Left renal cortex interstitium (tissue), 4 donors: ENCODE measurements at places on chromosomes 1 and 21. TPM values are rescaled to one million over a fixed set of nuclear protein-coding genes. Genes with fewer than 3 reads are reported as not detected.

SPRR3 gene
- polyA plus RNA-seq = 0.51 TPM

DNA sequence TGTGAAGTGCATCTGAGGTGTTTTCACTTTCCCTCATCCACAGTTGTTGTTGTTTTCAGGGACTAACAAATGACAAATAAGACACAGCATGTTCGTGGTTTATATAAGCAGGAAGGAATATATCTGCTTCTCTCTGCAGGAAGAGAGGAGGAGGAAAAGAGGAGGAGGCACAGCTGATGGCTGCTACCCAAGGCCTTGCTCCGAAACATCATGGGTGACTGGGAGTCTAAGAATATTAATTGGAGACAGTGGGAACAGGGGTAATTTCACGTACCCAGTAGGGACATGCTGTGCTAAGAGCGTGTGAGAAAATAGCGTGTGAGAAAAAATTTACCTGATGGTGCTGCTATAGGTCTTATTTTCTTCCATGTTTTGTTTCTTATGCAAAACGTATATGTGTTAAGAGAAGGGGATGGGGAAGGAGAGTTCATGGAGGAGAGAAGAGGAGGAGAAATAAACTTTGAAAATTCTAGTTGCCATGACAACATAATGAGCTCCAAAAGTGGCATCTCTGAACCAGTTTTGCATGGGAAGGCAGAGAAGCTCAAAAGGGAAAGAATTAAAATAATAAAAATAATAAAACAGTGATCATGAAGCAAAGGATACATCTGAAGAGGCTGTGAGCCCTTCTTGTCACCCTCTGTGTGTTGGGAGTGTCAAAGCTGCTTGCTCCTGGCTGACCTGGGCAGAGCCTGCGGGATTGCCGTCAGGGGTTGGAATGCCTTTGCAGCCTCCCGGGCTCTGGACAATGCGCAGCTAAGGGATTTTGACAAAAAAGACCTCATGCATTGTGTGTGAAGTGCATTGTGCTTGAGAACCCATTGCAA lies 192.0 kb downstream of the CACNA1E start:
- no peak for DNase-seq

DNA sequence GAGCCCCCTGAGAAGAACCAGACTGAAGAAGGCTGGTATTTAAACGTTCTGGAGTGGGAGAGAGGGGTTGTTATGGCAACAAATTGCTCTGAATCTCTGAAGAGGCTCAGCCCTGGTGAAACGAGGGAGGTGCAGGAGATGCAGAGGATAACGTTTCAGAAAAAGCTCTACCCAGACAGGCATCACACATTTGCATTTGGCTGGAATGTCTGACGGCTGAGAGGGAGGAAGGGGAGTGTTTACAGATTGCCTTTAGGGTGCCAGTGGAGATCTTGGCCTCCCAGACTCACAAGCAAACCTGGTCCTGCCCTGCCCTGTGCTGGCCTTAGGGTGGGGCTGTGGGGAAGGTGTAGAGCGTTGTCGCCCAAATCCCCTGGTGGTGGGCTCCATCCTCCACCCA lies 169.0 kb upstream of the AJAP1 start:
- DNase-seq = no peak

DNA sequence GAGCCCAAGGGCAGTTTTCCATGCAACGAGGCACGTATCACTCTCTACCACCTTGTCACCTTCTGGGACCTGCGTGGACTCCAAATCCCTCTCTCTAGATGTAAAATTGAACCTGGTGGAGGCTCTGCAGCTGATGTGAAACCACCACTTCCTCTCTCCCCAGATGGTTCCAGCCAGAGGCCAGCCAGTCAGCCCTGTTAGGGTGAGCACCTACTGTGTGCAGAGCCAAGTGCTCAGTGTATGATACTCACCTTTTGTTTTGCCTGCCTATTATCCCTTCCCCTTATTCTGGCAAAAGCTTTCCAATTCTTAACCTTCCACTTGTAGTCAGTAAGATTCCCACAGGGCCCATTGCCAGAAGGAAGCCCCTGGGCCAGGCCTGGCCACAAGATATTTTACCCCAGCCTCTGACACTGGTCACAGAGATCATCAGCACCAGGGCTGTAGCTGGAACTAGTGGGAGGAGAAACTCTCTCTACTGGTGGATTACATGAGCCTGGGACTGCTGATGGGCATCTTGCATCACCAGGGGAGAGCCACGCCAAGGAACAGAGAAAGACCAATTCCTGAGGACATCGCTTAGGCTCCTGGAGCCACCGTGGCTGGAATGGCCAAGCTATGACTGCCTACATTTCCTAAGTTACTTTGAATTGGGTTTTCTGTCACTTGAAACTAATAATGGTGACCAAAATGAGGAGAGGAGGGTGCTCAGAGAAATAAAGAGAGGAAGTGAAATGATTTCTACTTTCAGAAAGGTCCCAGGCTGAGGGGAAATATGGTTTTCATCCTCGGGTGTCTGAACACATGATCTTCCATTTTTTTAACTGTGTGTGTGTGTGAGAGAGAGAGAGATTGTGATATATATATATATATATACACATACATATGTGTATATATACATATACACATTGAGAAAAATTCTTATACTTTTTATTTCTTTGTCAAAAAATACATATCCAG lies 26.6 kb upstream of the RD3 start:
- no peak for DNase-seq

DNA sequence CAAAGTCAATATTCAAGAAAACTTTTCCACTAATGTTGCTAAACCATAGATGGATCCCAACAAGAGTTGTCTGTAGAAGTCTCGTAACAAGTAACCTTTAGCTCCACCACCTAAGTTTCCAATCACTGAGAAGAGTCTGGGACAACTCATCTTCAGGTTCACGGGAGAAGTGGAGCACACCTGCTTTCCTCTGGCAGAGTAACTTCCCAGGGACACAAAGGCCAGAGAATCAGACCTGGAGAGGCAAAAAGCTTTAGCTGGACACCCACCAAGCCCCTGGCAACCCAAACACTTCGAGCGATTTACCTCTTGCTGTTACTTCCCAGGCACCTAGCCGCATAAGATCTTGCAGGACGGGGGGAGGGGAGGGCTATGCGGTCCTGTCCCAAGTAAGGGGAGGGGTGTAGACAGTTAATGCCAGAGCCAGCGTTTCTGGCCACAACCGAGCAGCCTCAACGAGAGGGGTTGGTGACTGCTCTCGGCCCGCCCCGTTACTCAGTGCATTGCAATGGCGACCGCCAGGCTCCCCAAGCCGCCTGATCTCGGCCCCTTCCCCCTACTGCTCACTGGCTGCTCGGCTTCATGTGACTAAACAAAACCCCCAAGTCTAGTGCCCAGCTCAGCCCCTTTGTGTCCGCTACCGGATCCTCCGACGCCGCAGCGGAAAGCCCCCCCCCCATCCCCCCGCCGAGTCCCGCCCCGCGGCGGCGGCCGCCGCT lies 709 bp downstream of the ZNF644 start:
- peak; percentile 68 for DNase-seq

PLA2G2F gene
- 0.65 TPM for polyA plus RNA-seq

SIK1 gene
- polyA plus RNA-seq = 2.5 TPM

GRCh38 chr1:80293818-80294217 lies 1287.3 kb upstream of the ADGRL4 start:
- no peak for DNase-seq

DNA sequence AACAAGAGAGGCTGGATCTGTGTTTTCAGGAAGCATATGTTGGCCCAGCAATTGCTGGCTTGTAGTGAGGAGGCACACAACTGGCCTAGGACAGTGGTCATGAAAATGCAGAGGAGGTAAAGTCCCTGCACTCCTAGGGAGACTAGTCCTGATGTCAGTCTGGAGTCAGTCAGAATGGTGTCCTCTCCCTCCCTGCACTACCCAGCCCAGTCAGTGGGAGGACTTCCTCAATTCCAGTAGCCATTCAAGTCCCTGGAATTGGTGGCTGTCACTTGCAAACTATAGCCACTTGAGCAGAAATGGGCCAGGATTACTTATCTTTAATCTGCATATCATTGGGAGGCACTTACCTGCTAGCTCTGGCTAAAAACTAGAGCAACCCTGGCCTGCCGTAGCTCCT lies 18.6 kb downstream of the NDUFS5 start:
- no peak for DNase-seq

TMEM82 gene
- 3.1 TPM for polyA plus RNA-seq

WDR64 gene
- polyA plus RNA-seq = 1.5 TPM

- no peak for DNase-seq
Observed at GRCh38 chr1:47687631-47688460, 250.0 kb downstream of the FOXD2 start.

RHEX gene
- 2.7 TPM for polyA plus RNA-seq

TSNAX gene
- polyA plus RNA-seq = 47.0 TPM

- DNase-seq = no peak
Observed at GRCh38 chr1:9229549-9229948, 5.0 kb upstream of the H6PD start.

TCHH gene
- 0.07 TPM for polyA plus RNA-seq

GRCh38 chr1:193120604-193121166 lies 1.1 kb upstream of the CDC73 start:
- no peak for DNase-seq

ARHGEF16 gene
- polyA plus RNA-seq = 23.9 TPM

DNA sequence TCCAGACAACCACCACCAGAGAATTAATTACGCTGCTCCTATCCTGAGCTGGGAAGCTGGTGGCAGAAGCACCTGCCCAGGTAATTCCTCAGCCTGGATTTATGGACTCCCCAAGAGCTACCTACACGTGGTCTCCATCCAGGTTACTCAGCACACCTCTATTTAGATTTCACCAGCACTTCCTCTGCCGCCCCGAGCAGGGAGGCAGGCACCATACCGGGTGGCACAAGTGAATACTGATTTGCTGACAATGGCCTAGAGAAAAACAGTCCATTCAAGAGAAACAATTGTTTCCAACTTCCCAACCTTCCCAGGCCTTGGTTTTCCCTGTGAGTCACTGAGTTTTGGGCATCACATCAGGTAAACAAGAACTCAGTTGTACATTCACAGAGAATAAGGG lies 134.3 kb downstream of the MATN1 start:
- DNase-seq = no peak

DNA sequence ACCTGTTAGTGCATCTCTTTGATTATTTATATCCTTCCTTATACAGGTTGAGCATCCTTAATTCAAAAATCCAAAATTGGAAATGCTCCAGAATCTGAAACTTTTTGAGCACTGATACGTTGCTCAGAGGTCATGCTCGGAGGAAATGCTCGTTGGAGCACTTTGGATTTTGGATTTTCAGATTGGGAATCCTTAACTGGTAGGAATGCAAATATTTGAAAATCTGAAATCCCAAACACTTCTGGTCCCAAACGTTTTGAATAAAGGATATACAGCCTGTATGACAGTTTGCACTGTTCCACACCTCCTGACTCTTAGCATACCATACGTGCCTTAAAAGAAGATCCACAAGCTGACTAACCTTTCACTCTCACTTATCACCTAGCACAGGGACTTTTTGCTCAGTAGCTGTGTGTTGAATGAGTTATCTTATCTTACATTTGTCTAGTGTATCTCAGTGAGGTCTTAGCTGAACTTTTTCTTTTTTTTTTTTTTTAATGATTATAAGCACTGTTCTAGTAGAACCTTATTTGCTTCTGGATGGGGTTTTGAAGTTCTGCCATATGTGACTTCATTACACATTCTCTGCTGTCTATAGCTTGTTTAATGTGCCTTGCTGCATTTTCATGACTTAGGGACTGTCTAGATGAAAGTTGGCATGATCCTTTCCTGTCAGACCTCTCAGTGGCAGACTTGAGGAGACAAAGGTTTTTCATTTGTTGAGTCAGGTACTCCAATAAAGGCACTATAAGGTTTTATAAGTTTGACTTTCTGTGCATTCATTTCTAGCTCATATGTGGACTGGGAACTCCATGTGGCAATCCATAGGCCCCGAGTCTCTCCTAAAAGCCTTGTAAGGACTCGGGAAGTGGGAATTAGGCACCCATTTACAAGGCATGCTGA lies 21.6 kb downstream of the PTGFRN start:
- DNase-seq = no peak

GRCh38 chr1:43396059-43396458 lies 6.4 kb downstream of the SZT2 start:
- no peak for DNase-seq

DIO1 gene
- polyA plus RNA-seq = 3.8 TPM

TNFRSF8 gene
- polyA plus RNA-seq = 0.61 TPM

DNA sequence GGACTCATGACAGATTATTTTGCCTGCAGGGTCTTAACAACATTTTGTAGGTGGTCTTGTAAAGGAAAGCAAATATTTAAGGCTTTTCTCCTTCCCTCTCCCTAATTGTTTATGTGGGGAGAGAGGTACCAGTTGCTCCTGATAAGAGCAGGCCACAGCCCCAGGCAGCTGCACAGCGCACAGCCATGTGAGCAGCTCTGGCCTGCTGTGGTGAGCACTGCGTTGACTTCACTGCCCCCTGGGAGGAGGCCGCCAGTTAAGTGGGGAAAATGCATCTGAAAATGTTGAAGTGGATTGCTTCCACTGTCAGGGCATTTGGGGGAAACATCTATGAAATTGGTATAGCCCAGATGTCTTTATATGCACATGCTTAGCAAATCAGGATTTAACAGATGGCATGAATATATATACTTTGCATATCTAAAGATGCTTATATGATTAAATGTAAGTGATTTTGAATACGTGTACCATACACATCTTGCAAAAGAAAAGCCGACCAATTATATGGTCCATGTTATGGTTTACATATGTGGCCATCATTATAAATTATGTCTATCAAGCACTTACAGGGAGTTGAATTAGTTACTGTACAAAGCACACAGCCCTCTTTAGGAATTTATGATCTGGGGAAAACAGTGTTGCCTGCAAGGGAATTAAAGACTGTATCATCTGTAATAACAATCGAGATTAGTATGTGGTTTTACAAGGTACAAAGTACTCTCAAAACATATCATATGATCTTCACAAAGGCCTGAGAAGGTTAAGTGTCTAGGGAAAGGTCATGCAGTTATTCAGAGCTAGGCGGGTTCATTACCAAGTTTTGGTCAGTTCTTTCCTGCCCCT lies 132.1 kb downstream of the RHOU start:
- no peak for DNase-seq

DNA sequence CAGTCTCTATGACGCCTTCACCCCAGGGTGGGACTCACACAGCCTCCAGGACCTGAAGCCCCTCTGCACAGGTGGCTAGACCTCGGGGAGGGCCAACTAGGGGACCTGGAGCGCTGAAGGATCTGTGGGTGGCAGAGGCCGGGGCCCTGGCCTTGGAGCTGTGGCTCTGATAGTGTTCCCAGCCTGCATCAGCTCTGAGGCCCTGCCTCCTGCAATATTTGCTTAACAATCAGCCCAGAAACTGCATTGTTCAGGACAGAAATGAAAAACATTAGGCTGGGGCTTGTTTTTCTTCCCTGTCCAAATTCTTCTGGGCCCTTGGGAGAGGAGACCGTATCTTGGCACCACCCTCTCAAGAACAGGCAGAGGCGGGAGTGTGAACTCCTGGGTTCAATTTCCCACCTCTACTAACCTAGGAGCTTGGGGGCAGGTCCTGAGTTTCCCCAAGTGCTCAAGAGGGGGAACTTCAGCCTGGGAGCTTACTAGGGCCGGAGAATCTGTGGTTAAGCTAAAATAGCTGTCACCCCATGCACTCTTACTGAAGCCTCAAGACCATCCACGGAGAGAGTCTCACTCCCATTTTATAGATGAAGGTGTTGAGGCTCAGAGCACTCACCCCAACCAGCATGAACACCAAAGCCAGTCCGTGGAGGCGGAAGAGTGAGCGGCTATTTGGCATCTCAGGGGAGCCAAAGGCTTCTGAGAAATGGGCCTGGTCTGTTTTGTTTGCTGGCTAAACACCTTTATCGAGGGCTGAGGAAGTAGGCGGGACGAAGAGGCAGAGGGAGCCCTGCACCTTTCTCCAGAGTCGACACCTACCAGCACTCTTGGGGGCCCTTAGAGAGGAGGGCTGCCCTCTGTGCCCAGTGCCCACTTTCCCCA lies 18.8 kb upstream of the CASZ1 start:
- DNase-seq = no peak
